ENCODE measurements at places on chromosomes 11 and 22. TPM values are rescaled to one million over a fixed set of nuclear protein-coding genes. Genes with fewer than 3 reads are reported as not detected.

Gene SCUBE2
- total RNA-seq: not detected

Gene PAK1
- 57.1 TPM for total RNA-seq

Gene WNT7B
- total RNA-seq: not detected

Gene RBM4B
- 15.4 TPM for total RNA-seq

Gene PLA2G6
- total RNA-seq: 48.7 TPM

Gene ADAMTS15
- 0.07 TPM for total RNA-seq

Gene SOX6
- total RNA-seq: 0.17 TPM

Gene TUT1
- 31.3 TPM for total RNA-seq

Gene FGF4
- total RNA-seq: not detected

Gene CST6
- total RNA-seq: 0.59 TPM

Gene SYCE3
- total RNA-seq: not detected

Gene KRTAP5-7
- total RNA-seq: not detected

Gene INPP5J
- 0.34 TPM for total RNA-seq

Gene WEE1
- 53.6 TPM for total RNA-seq

Gene VSIG10L2
- not detected for total RNA-seq

Gene MFRP
- total RNA-seq: not detected
